ENCODE measurements at places on chromosomes 6 and 20.

GRCh38 chr6:139337830-139338229, 36.6 kb downstream of the CITED2 start:
- DNase-seq: no peak

DNA sequence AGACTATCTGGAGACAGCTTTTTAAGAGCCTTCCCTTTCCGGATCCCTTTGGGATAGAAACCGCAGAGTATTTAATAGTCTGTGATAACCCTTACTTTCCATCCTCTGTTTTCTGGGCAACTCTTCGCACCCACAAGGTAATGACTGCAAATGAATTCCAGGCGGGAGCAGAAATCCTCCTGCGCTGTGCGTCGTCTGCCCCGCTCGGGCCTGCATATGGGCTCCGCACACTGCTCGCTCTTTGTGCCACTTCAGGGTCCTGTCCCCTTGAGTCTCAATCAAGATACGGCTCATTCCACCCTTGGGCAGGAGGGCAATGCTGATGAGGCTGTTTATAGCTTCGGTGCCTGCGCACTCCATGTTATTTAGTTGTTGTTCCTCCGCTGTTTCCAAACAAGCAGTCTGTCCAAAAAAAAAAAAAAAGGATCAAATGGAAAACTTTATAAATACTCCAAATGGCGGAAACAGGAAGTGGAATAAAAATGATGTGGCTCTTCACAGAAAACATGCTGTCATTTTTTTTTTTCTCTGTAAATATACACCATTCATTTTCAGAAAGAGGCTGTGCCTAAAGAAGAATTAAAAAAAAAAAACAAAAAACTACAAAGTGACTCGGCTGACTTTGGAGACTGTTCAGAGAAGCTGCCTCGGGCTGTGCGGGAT, 169.6 kb upstream of the GMDS start:
- DNase-seq: no peak

DNA sequence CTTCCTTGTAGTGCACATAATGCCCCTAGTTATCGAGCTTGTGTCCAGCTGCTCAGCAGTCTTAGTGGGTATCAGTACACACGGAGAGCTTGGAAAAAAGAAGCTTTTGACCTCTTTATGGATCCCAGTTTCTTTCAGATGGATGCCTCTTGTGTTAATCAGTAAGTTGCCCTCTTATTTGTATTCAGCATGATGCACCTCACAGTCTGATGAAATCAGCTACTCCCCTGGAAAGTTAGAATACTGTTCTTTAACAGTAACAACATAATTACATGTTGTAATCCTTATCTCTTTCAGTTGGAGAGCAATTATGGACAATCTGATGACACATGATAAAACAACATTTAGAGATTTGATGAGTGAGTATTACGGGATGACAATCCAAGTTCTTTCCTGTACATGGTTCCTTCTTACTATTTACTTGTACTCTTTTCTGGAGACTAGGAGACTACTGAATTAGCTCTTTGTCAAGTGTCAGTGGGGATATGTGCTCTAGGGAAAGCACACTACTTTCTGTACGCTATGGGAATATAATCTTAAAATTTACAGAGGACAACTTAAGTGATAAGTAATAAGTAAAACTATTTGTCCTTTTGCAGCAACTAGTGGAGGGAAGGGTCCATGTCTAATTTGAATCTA, 39.1 kb downstream of the PGM3 start:
- DNase-seq: no peak

- DNase-seq: peak; percentile 77
These were observed 10.5 kb upstream of the KIAA1755 start for GRCh38 chr20:38270869-38271605.

GRCh38 chr20:910132-910869, 5.8 kb downstream of the ANGPT4 start:
- DNase-seq: peak; percentile 64
